ENCODE measurements at places on chromosomes 16 and 17.

GRCh38 chr17:62681061-62681938 lies 53.8 kb downstream of the MRC2 start:
- DNase-seq: no peak

- DNase-seq: no peak
Measured at GRCh38 chr17:81008140-81008539, 16.5 kb downstream of the CHMP6 start.

DNA sequence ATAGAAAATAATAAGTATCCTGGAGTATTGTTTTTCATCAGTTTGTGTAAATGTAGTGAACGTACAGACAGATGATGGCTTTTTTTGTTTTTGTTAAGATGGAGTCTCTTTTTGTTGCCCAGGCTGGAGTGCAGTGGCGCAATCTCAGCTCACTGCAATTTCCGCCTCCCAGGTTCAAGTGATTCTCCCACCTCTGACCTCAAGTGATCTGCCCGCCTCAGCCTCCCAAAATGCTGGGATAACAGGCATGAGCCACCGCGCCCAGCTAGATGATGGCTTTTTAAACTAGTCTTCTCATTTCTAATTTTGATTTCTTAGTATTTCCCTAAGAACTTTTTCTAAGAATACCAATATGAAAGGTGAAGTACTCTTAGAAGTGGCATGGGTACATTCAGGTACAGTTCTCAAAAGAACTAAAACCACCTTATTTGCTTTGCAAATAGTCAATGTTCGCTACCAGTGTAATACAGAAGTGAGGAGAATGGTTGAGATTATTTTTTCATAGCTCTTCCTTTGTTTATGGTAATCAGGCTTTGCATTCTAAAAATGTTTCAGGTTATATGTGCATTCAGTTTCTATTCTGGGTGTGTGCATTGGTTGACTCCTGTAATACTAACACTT lies 34.2 kb downstream of the TTC19 start:
- no peak for DNase-seq

DNA sequence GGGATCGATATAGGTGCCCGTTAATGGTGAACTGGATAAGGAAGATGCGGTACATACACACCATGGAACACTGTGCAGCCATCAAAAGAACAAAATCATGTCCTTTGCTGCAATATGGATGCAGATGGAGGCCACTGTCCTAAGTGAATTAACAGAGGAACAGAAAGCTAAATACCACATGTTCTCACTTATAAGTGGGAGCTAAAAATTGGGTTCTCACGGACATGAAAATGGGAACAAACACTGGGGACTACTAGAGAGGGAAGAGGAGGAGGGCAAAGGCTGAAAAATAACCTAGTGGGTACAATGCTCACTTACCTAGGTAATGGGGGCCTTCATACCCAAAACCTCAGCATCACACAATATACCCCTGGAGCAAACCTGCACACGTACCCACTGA lies 302.6 kb downstream of the XYLT1 start:
- DNase-seq: no peak

GRCh38 chr16:17229766-17230165 lies 241.0 kb downstream of the XYLT1 start:
- no peak for DNase-seq

- no peak for DNase-seq
Measured at GRCh38 chr17:49316258-49316570, 45.8 kb downstream of the ZNF652 start.

- no peak for DNase-seq
Measured at GRCh38 chr16:56108724-56109123, 82.6 kb upstream of the GNAO1 start.

- no peak for DNase-seq
Measured at GRCh38 chr17:2736956-2737355, 12.5 kb downstream of the CCDC92B start.

DNA sequence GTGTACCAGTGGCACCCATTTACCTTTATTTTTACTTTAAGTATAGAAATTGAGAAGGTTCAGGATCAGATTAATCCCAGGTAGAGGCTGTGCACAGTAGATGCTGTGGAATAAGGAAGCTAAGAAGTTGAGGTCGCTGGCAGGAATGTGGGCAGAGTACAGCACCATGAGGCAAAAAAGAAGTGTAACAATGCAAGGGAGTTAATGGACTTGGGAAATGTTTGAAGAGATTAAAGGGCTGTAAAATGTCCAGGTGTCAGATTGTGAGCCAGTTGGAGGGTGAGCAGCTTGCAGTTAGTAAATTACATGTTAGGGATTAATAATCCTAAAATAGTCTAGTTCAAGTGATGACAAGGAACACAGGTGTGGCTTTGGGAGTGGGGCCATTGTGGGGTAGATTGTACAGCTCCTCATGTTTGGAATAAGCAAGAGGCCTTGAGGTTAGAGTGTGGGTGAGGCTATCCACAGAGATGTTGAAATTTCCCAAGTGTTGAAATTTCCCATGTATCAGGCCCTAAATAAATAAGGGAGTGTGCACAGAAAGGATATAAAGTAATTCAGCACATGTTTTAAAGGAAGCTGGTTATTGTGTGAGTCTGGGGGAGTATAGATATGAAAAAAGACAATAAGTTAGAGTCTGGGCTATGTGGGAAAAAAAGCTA lies 21.5 kb downstream of the TAT start:
- no peak for DNase-seq

- peak; percentile 87 for DNase-seq
Measured at GRCh38 chr17:50944054-50944901, 78.1 kb upstream of the TOB1 start.

GRCh38 chr17:18025945-18026776 lies 12.8 kb downstream of the ATPAF2 start:
- DNase-seq: peak; percentile 26

DNA sequence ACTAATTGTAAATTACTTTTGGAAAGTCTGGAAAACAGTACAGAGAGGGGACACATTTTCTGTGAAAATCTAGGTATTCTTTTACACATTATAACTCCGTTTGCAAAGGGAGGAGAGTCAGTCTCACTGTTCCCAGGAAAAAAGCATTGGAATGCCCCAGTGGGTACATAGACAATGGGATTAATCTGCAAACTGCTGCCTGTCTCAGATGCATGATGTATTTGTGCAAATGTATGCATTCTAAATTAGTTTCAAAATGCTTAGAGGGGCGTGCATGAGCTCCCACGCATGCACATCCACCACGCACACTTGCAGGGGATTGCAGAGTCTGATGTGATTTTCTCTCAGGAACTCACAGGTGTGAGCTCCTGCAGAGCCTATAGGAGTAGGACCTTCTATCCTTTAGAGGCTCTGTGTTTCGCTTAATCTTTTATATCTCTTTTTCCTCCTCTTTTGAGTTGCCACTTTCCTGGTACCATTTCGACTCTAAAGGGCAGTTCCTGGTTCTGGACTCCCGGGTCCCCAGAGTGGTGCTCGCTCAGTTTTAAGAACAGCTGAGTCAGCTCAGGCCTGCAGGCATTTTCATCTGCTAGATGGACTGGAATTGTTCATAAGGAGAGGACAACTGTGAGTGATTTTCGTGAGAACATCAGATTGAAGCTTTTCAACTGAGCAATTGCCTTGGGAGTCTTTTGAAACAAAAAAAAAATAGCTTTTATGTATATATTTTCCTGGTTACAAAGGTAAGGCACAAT lies 1.1 kb downstream of the BCO1 start:
- no peak for DNase-seq

DNA sequence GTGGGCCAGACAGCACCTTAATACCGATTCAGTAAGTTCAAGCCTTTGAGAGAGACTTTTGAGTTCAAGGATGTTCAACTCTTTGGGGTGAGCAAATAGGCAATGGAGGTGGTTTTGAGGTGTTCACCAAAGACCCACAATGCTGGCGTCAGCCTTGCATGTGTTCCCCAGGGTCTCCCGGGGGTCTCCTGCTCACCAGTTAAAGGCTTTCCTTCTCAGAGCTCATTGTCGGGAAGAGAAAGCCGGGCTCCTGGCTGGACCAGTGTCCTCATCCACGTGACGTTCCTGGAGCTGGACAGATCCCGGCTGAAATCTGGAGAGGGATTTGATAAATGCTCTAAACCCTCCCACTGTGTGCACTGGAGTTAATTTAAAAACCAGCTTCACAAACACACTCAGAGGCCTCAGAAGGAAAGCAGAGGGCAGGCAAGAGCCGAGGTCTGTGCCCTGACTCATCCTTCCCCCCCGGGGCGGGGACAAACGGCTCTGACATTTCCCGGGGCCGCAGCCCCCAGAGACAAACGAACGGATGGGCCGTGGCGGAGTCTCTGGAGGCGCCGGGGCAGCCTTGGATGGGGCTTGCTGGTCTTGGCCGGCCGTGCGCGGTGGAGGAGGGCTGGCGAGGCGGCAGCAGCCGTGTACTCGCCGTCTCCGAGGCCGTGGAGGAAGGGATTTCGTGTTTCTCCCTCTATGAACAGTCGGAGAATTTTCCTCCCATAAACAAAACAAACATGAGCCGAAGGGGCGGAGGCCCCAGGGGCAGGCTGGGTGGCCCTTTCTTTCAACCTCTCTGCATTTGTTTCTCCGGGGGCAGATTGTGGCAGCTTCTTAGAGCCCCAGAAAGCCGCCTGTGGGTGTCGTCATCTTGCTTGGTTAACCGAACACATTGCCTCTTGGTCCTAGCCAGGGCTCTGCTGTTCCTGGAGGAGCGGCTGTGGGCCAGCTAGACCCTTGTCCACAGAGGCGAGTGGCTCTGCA lies 94.2 kb downstream of the NTN1 start:
- peak; percentile 44 for DNase-seq

DNA sequence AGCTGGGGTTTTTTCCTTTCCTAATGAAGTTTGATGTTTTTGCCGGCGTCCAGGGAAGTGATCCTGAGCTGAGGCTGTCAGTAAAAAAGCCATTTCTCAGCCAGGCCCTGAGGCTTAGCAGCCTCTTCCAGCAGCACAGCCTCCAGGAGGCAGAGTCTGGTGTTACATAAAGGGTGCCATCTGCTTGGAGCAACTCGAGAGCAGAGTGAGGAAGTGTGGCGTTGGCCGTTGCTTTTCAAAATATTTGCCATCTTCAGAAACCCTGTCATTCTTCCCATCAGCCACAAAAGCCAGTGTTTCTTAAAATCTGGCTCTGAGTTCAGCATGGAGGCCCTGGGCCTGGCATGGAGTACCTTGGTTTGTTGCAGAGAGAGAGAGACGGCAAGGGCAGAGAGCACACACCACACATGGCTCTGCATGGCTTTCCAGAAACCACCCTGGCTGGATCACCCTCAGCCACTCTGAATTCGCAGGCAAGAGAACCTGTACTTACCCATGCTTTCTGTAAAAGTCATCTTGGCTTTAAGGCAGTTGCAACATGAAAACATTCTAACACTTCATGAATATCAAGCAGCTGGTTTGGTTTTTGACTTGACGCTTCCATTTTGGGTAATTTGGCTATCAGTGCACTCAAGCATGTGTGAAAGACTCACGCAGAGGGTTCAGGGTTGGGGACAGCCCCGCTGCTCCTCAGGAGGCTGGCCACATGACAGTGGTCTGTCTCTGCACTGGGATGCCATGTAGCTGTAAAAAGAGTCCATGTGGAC lies 21.0 kb downstream of the PMM2 start:
- no peak for DNase-seq

Measured in activated CD4-positive, alpha-beta T cell treated with anti-CD3 and anti-CD28 coated beads, Interleukin-2, amount 10 ng/mL, durations not matched to agents 7 days and 5 days (primary cell).